GM13977 (cell line): ENCODE measurements at places on chromosomes 5 and 9.

DNA sequence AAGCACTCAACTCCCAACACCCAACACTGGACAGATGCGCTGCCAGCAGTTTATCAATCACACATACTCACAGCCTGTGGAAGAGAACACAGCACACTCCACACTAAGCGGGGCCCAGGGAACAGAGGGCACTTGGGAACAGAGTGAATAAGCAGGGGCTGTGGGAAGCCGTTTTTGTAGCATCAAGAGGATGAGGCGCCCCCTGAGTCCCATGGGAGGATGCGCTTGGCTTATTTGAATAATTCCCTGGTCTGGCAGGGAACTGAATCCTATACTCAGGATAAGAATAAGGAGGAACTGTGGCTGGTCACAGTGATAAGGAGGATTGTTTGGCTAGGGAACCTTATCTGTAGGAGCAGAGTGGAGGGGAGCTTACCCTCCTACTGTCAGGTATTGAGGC is 96.1 kb upstream of the DNAH5 start:
- DNase-seq, result no peak

DNA sequence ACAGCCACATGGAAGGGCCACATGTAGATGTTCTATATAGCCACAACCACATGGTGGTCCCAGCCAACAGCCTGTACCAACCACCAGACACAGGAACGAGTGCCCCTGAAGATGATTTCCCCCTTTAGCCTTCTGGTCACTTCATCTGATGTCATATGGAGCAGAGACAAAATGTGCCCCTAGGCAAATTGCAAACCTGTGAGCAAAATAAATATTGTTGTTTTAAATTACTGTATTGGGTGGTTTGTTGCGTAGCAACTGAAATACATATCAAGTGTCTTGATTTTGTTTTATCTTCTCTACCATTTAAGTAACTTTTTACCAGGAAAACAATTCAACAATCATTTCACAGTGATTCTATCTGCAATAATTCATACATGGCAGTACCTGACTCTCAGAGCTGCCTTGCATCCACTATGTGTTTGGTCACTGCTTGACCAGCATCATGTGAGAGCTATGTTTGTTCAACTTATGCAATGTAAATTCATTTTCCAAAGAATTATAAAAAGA is 142.5 kb upstream of the VLDLR start:
- DNase-seq, result no peak

DNA sequence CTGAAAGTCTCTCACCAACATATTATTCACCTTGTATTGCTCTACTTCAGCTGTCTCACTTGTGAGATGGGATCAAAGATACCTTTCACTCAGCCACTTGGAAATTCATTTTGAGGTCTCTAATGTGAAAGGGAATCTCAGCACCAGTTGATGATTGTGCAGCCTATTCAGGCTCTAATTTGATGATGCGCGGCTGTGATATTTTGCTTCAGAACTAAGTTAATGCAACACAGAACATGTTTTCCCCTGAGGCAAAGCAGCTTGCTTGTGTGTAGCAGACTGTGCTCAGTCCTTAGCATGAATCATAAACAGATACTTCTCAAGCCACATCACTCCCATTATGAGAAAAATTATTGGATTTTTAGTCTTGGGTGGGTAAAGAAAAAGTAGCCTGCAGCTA is 378.8 kb downstream of the OSTF1 start:
- DNase-seq, result no peak

DNA sequence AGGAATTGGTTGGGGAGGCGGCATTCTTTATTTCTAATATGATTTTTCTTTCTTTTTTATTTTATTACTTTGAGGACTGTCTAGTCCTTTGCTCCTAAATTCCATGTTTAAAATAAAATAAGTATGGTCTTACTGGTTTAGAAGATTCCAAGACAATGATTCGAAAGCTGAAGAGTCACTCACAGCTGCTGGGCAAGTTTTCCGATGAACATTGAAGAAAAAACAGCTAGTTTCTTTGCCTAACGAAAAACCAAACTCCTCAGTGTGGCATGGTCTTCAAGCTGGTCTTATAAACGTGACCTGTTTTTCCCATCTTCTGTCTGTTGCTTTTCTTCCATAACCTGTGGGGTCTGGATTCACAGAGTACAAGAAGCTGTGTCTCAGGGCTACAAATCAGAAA is 25.1 kb downstream of the ZNF474 start:
- DNase-seq, result no peak

- no peak for DNase-seq
Measured at GRCh38 chr9:128412120-128412790, 8.4 kb upstream of the CERCAM start.

- no peak for DNase-seq
Measured at GRCh38 chr9:2231829-2232228, 216.7 kb downstream of the SMARCA2 start.

DNA sequence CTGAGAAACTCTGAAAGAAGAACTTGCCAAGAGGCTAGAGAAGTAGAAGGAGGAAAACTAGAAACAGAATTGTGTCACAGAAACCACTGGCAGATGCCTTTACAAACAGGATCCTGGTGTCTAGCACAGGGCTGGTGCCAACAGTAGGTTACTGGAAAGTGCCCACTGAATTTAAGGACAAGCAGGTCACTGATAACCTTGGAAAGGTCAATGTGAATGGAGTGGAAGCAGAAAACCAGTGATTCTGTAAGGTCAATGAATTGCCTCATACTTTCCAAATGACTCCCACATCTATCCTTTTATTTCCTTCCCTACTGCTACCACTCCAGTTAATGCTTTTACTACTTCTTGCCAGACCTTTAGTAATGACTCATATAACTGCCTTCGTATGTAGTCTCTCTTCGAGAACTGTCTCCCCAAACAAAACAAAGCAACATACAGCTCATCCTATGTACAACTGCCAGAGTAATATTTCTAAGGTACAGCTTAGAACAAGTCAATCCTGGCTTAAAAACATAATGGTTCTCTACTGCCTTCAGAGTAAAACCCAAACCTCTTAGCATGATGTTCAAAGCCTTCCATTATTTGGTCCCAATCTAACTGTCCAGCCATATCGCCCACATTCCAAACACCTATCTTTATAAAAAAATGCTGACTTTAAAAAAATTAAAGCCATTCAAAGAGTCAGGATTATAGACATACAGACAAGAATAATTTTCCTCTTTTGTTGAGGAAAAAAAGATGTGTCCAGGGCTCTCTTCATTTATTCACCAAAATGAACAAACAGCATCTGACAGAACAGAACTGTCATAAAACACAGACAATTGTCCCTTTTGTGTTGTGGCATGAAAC is 52.5 kb downstream of the NR3C1 start:
- DNase-seq, result peak; percentile 19

- no peak for DNase-seq
Measured at GRCh38 chr5:61020415-61020814, 75.4 kb downstream of the NDUFAF2 start.

GRCh38 chr5:33470544-33470943 is 29.8 kb downstream of the TARS1 start:
- peak; percentile 9 for DNase-seq

GRCh38 chr9:72813544-72813943 is 139.3 kb downstream of the ALDH1A1 start:
- DNase-seq, result no peak

DNA sequence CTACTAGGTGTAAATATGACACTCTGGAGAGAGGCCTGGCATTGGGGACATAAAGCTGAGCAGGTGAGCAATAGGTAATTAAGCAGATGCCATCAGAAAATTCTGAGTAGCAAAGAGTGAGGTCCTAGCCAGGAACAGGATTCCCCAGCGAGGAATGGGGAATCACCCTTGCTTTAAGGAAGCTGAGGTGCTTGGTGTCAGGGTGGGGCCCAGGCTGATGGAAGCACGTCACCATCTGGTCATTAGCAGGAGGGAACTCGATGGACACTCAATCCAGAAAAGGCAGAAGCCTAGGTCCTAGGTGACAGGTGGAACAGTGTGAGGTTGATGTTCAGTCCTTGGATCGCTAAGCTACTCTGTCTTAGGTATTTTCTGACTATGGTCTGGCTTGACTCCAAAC is 562.7 kb upstream of the DAP start:
- no peak for DNase-seq
